ENCODE measurements at places on chromosomes 1 and 21. TPM values are rescaled to one million over a fixed set of nuclear protein-coding genes. Genes with fewer than 3 reads are reported as not detected.
A peak's percentile ranks its signal among the peaks of the same experiment; 100 is the strongest.

DNA sequence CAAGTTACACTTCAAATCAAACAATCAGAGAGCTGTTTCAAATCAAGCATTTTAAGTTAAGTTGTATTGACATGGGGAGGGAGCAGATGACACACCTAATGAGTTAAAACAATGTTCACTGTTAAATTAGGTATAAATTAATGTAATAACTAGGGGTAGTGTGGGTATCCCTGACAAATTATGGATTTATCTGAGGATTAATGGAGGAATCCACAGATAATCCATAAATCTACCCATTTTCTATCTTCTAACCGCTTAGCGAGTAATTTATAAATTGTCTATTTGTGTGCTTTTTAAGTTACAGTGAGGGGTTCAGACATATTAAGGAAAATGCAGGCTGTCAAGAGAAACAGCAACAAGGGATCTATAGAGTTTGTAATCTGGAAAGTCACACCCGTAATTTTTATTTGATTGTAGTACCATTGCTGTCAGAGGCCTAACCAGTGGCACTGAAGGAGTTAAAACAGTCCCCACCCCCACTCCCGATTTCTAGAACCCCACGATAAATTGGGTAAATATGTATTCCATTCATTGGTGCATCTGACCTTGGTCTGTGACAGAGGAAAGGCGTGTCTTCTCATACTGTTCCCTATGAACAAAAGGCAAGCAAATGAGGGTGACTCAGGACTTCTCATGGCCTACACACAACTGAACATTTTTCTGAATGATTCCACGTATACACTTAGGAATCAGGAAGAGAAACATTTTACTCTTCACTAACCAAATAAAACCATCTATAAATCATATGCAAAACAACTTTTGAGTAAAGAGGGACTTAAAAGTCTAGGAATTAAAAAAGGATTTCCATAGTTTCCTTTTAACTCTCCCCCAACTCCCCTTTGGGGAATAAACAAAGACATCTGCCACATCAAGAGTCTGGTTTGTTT, 7.4 kb downstream of the IRF2BP2 start:
- no peaks in the 10 kb centered on the region for H3K27me3 ChIP-seq
- peak overlapping the region; percentile 6 for H3K4me3 ChIP-seq
- H3K36me3 ChIP-seq: peaks cover 16% of the 10 kb centered on the region

Gene RPE65
- total RNA-seq: under 0.01 TPM

GRCh38 chr1:104073463-104073902, 323.8 kb downstream of the AMY1C start:
- H3K36me3 ChIP-seq: no peaks in the 10 kb centered on the region
- H3K4me3 ChIP-seq: no peak overlapping the region
- no peak overlapping the region for H3K27ac ChIP-seq
- H3K4me1 ChIP-seq: no peaks in the 10 kb centered on the region

Gene GLIS1
- total RNA-seq: 0.28 TPM

Gene OR6K3
- not detected for total RNA-seq

Gene GSTM4
- 10.4 TPM for total RNA-seq

DNA sequence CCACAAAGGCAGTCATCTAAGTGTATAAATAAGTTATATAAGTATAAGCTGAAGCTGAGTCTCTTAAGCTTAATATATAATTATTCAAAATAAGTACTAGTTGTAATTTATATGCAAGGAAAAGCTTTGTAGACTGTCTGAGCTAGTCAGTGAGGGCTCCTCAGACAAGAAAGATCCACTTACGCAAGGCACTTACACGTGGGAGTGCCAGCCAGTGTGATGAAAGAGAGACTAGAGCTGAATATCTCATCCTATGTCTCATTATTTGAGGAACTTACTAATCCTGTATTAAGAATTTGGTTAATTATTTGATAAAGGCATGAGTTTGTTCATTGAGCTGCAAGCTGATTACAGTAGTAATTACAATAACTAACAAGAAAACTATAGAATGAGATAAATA, 146.9 kb downstream of the PDE4B start:
- DNase-seq: peak; percentile 23
- H3K4me1 ChIP-seq: no peaks in the 10 kb centered on the region
- no peaks in the 10 kb centered on the region for H3K36me3 ChIP-seq
- no peak overlapping the region for H3K27ac ChIP-seq
- no peak overlapping the region for H3K4me3 ChIP-seq
- H3K27me3 ChIP-seq: no peaks in the 10 kb centered on the region

DNA sequence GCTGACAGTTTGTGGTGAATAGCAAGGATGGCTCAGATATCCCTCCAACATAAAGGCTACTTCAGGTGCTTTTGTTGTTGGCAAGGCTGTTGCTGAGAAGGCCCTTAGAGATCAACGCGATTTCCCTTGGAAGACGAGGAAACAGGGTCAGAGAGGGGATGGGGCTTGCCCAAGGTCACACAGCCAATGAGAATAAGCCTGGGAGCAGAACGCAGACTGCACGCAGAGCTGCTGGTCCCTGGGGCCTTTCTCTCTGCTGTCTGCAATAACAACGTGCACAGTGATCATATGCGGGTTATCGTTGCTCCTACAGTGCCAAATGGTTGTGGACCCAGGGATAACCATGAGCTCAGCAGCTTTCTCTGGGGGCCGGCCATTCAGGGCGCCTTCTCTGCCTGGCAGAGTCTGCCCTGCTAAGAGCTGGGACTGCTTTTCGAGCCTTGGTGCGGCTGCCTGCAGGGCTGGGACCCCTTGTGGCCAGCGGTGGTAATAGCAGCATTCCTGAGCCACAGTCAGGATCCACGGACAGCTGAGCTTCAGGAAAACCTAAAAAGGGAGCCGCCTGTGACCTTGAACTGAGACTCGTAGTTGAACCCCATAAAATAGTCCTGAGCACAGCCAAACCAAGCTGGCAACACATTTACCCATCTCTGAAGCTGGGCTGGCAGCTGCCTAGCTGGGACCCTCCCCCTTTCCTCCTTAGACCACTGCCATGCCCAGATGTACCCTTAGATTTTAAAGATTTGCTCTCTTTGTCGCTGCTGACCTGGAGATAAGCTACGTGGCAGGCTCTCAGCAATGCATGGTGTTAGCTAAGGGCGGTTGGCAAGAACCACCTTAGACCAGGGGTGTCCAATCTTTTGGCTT, 39.8 kb downstream of the HTR6 start:
- no peak overlapping the region for H3K27ac ChIP-seq
- H3K4me3 ChIP-seq: no peak overlapping the region
- no peaks in the 10 kb centered on the region for H3K4me1 ChIP-seq
- H3K27me3 ChIP-seq: no peaks in the 10 kb centered on the region
- peaks cover 6% of the 10 kb centered on the region for H3K36me3 ChIP-seq

- H3K27me3 ChIP-seq: no peaks in the 10 kb centered on the region
- H3K27ac ChIP-seq: no peak overlapping the region
- no peak for DNase-seq
- no peaks in the 10 kb centered on the region for H3K4me1 ChIP-seq
- peaks cover 75% of the 10 kb centered on the region for H3K36me3 ChIP-seq
Observed at GRCh38 chr1:15722411-15722810, 13.6 kb upstream of the SLC25A34 start.

GRCh38 chr1:176803596-176803995, 340.6 kb downstream of the PAPPA2 start:
- H3K4me1 ChIP-seq: no peaks in the 10 kb centered on the region
- no peaks in the 10 kb centered on the region for H3K36me3 ChIP-seq
- DNase-seq: no peak
- no peaks in the 10 kb centered on the region for H3K27me3 ChIP-seq
- no peak overlapping the region for H3K27ac ChIP-seq

GRCh38 chr1:22376976-22377375, 74.7 kb upstream of the ZBTB40 start:
- H3K4me1 ChIP-seq: no peaks in the 10 kb centered on the region
- no peak for DNase-seq
- H3K4me3 ChIP-seq: no peak overlapping the region
- H3K27me3 ChIP-seq: peaks cover 48% of the 10 kb centered on the region

DNA sequence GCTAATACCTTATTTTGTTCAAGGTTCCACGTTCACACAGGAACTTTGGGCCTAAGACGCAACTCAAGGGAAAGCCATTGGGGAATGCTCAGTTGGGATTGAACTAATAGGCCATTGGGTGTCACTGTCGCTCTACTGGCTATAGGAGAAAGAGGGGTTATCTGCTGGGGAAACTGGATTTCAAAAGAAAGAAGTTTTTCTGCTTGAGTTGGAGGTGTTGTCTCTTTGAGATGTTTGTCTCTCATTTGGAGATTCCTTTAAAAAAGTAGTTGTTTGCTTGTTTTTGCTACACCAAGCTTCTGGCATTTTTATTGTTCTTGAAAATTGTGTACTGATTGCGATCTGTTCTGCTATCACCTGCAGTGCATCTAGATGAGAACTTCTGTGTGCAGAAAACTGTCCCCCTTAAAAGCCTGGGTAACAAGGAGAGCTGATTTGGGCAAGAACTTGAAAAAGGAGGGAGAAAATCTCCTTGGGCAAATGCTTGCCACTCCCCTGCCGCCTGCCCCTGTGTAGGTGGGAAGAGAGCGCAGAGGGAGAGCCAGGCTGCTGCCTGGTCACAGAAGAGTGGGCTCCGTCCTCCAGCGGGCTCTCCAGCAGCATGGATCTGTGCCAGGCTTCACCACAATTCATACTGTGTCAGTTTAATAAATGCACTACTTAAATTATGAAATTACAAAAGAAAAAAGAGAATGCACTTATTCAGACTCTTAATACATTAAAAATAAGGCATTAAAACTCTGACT, 39.9 kb downstream of the PEX14 start:
- DNase-seq: peak; percentile 61
- peaks cover 26% of the 10 kb centered on the region for H3K4me1 ChIP-seq

- no peaks in the 10 kb centered on the region for H3K4me1 ChIP-seq
- no peak overlapping the region for H3K27ac ChIP-seq
- no peak overlapping the region for H3K4me3 ChIP-seq
- no peaks in the 10 kb centered on the region for H3K36me3 ChIP-seq
- no peaks in the 10 kb centered on the region for H3K27me3 ChIP-seq
- DNase-seq: peak; percentile 41
Observed at GRCh38 chr1:189275796-189276195, 1201.9 kb downstream of the BRINP3 start.

- no peaks in the 10 kb centered on the region for H3K36me3 ChIP-seq
- H3K4me1 ChIP-seq: no peaks in the 10 kb centered on the region
- H3K4me3 ChIP-seq: no peak overlapping the region
- H3K27ac ChIP-seq: no peak overlapping the region
Observed at GRCh38 chr1:14390816-14391215, 207.7 kb upstream of the KAZN start.

Gene LIN28A
- not detected for total RNA-seq

DNA sequence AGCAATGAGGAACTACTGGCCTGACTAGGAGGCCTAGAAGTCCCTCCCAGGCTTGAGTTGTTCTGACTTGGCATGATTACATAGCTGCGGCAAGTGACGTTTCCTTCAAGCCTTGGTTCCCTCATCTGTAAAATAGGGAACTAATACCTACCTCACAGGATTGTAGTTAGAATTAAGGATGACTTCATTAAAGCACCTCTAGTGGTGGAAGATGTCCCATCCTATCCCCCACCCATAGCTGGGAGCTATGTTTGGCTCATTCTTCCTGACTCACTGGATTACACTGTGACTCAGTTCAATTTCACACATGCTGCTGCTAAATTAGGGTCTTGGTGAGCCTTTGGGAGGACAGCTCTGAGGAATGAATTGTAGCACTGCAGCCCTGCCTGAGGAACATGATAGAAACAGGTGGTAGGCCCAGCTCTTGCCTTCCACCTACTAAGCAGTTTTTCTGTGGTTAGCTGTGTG, 6.0 kb upstream of the SHISA4 start:
- no peak overlapping the region for H3K4me3 ChIP-seq
- DNase-seq: peak; percentile 87
- H3K4me1 ChIP-seq: peaks cover 23% of the 10 kb centered on the region
- H3K36me3 ChIP-seq: no peaks in the 10 kb centered on the region
- no peak overlapping the region for H3K27ac ChIP-seq

GRCh38 chr1:82710091-82710490, 909.4 kb downstream of the ADGRL2 start:
- H3K4me1 ChIP-seq: no peaks in the 10 kb centered on the region
- H3K36me3 ChIP-seq: no peaks in the 10 kb centered on the region
- no peak for DNase-seq

Gene CRYAA
- total RNA-seq: not detected

Gene CSF3R
- total RNA-seq: not detected

DNA sequence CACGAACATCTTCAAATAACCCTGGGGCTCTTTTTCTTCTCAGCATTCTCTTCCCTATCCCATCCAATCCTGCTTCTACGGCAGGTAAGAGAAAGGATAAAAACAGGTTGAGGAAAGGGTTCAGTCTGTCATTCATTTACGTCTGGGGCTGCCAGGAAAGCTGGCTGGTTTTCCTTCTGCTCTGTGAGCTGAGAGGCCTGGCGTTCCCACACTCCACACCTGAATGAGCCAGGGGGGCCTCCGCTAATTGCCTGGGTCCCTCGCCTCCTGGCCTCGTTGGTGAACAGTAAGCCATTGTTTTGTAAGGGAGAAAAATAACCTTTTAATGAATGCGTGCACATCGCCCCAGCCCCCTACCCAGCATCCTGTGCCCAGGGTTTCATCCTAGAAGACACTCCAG, 70.8 kb upstream of the SIM2 start:
- H3K36me3 ChIP-seq: no peaks in the 10 kb centered on the region
- H3K27me3 ChIP-seq: peaks cover 19% of the 10 kb centered on the region
- no peak for DNase-seq
- H3K4me1 ChIP-seq: no peaks in the 10 kb centered on the region

Gene RAP1GAP
- under 0.01 TPM for total RNA-seq

DNA sequence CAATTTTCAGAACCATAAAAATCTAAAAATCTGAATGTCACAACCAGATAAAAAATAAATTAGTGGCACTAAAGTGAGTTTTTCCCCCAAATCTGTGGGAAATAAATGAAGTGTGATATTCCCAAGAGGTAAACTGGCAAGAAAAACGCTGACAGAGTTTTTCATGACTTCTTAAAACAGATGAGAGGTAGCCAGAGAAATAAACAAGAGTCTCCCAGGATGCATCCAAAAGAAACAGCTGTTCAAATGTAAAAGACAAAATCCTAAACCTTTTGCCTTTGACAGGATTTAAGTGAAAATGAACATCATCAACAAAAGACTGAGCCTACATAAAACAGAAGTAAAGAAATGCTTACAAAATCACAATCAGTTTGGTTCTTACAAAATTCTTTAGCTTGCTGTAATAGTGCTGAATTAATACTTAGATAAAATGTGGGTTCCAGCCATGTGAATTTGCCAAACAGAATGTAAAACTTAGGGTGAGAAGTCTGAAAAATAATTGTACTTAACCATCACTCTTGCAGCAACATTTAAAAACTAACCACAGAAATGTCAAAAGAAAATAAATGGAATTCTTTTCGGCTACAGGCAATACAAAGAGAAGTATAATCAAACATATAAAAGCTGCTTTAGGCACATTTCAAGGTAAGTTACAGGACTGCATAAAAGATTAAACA, 133.6 kb downstream of the EIF4G3 start:
- H3K4me3 ChIP-seq: no peak overlapping the region
- DNase-seq: peak; percentile 72
- no peak overlapping the region for H3K27ac ChIP-seq
- peaks cover 11% of the 10 kb centered on the region for H3K4me1 ChIP-seq
- H3K27me3 ChIP-seq: no peaks in the 10 kb centered on the region
- 0 out of 2 replicates have a peak, but pooled peaks cover 2% of the 10 kb centered on the region for H3K36me3 ChIP-seq

Gene SERPINC1
- total RNA-seq: not detected

- no peak for DNase-seq
- H3K27ac ChIP-seq: no peak overlapping the region
- H3K27me3 ChIP-seq: peaks cover 5% of the 10 kb centered on the region
- no peaks in the 10 kb centered on the region for H3K4me1 ChIP-seq
Observed at GRCh38 chr21:42683371-42684108, 30.1 kb downstream of the PDE9A start.
